ENCODE measurements at places on chromosomes 4 and X.

GRCh38 chr4:183287677-183288076, 32.4 kb downstream of the CLDN22 start:
- DNase-seq: peak; percentile 84

- no peak for DNase-seq
These were observed 5.3 kb upstream of the TRMT2B start for GRCh38 chrX:101057093-101057714.

- DNase-seq: no peak
These were observed 1.2 kb downstream of the NLGN4X start for GRCh38 chrX:6227453-6227835.

DNA sequence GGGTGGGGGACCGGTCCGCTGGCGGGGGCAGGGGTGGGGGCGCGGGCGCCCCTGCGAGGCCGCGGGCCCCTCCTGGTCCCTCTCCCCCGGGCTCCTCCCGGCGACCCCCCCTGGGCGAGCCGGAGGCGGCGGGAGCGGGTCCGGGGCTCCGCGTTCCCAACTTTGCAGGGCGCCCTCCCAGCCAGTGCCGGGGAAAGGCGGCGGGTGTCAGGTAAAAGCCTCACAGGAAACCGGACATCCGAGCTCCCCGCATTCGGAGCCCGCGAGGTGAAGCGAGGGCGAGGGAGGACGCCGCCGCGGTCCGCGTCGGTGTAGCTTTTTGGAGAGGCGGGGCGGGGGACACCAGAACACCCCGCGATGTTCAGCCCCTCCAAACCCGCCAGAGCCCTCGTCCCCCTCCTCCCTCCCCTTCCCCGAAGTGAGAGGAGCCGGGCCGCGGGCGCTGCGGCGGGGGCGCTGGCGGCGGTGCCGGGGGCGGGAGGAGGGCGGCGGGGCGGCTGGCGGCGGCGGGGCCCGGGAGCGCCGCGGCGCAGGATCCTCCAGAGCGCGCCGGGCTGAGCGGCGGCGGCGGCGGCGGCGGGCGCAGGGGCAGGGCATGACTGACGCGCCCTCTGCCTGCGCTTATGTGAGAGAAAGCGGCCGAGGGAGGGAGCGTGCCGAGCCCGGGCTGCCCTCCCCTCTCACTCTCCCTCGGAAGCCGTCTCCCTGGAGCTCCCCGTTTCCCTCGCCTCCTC, at the start of gene VEGFC:
Gene VEGFC, minus strand, starts transcription at position 597 of the 734 bp plus-strand sequence. CDS start 611 bp downstream, outside the sequence.
- DNase-seq: no peak

GRCh38 chr4:2179717-2180116, 62.2 kb downstream of the HAUS3 start:
- no peak for DNase-seq

GRCh38 chrX:56804867-56805266, 75.8 kb downstream of the NBDY start:
- DNase-seq: no peak

- peak; percentile 100 for DNase-seq
These were observed 9.8 kb downstream of the SPP1 start for GRCh38 chr4:87985097-87985886.

DNA sequence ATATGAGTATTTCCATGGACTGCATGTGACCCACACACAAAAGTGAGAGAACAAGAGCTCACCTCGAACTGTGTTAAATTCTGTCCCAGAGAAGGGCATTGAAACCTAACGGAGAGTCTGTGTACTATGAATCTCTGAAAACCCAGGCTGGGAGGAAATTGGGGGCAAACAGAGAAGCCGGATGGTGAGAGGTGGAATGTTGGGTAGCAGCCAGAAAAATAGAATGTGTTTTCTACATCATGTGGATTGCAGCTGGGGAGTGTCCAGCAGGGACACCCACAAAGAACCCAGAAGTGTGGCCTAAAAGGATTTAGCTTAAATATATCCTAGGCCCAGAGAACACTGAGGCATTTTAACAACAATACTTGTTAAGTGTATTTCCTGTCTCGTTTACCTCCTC, 38.6 kb downstream of the MND1 start:
- DNase-seq: no peak

DNA sequence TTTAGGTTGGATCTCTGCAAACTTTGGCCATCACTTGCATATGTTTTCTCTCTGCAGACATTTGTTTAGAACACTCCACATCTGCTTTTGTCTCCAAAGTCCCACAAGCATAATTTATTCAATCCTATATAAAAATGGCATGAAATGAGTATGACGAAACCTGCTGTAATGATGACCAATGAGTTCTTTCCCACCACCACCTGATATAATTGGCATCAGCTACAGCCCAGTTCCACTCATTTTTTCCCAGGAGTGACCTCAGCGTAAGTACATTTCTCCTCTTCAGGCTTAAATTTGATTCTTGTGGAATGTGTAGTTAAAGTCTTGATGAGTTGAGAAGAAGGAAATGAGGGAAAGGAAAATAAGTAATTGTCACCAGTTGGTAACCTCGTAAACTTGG, 205.1 kb downstream of the AWAT2 start:
- no peak for DNase-seq

DNA sequence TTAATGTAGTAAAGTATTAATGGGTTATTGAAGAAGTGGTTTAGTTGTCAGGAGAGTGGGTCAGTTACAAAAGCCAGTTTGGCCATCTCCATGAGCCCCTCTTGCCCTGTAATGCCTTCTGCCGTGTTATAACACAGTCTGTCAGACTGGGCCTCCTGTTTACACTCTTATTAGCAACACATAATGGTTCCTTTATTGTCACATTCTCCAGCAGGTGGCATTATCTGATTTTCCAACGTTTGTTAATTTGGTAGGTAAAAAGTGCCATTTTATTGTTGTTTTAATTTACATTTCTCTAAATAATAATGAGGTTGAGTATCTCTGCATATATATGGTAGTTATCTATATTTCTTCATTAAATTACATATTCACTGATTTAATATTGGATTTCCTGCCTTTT, 560.8 kb downstream of the FGF13 start:
- no peak for DNase-seq

DNA sequence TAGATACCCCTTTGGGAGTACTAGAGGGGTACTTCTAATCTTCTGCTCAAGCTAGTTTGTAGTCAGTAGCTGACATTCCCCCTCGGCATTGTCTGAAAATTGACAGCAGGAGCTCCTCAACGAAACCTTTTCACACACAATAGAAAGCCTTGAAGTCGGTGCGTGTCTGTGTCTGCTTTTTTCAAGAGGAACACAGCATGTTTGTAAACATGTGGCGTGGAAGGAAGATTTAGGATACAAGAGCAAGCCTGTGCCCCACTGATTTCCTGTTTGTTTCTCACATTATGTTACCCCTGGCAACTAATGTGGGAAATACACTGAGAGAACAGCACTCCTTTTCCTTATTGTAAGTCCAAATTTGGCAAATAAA, 252.6 kb downstream of the ANKRD50 start:
- no peak for DNase-seq

- no peak for DNase-seq
These were observed 6.5 kb downstream of the FATE1 start for GRCh38 chrX:151722241-151722846.

GRCh38 chrX:132442691-132443090, 46.1 kb downstream of the MBNL3 start:
- no peak for DNase-seq

DNA sequence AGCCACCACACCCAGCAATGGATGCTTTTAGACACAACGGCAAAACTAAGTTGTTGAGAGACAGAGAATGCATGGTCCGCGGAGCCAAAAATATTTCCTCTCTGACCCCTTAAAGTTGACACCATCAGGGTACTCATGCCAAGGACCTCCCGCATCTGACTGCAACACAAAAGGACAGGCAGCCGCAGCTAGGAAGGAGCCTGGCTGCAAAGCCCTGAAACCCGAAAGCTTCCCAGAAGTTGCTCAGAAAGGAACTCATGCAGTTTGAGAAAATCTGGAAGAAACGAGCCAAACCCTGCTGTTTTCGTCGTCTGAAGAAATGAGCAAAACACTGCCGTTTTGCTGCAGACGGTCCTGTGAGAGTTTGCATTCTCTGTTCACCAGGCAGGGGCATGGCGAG, 16.5 kb downstream of the DHRSX start:
- DNase-seq: no peak

GRCh38 chrX:102604327-102604726, 5.0 kb downstream of the ARMCX5 start:
- no peak for DNase-seq

- no peak for DNase-seq
These were observed 144.9 kb downstream of the CHIC2 start for GRCh38 chr4:53919535-53919934.

DNA sequence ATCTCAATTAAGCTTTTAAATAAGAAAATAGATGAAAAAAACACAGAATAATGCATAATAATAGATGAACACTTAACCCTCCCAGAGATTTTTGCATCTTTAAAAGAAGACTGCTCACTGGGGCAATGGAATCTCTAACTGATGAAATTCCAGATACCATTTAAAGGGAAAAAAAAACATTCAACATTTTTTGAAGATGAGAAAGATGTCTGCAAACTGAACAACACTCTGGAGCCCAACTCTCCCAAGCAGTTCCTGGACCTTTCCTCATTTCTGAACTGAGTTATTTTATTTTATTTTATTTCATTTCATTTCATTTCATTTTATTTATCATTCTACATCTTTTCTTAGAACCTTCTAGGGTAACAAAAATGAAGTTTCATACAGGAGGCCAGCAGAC, 90.7 kb downstream of the CORIN start:
- no peak for DNase-seq

DNA sequence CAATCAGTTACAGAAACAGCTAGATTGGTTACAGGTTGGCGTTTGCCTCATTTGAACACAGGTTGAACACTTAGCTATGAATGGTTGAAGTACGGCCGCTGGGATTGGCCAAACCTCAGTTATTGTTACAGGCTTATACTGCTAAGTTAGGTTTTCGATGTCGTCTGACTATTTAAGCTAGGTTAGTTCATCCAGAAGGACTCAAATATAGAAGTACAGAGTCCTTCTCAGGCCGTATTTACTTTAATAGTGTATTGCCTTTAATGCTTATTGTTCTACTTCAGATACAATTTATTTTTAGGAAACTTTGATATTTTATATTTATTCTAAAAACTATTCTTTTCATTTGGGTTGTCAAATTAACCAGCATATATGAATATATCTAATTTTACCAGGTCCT, 334.7 kb downstream of the FAT4 start:
- DNase-seq: no peak

DNA sequence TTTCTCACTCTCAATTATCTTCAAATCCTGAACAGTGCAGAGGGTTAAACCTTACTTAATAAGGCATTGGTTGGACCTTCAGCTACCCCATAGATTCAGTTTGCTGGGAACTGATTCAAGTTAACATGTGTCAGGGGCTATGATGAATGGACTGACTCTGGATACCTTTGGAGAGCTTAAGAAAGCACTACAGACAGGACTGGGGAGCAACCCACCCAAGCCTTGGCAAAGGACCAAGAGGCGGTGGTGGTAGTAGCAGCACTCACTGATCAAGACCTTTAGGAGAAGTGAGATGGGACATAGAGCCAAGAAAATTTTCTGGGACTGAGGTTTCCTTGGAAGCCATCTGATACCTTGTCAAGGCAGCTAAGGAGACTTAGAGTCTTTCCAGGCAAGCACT, 43.0 kb upstream of the TAPT1 start:
- no peak for DNase-seq

DNA sequence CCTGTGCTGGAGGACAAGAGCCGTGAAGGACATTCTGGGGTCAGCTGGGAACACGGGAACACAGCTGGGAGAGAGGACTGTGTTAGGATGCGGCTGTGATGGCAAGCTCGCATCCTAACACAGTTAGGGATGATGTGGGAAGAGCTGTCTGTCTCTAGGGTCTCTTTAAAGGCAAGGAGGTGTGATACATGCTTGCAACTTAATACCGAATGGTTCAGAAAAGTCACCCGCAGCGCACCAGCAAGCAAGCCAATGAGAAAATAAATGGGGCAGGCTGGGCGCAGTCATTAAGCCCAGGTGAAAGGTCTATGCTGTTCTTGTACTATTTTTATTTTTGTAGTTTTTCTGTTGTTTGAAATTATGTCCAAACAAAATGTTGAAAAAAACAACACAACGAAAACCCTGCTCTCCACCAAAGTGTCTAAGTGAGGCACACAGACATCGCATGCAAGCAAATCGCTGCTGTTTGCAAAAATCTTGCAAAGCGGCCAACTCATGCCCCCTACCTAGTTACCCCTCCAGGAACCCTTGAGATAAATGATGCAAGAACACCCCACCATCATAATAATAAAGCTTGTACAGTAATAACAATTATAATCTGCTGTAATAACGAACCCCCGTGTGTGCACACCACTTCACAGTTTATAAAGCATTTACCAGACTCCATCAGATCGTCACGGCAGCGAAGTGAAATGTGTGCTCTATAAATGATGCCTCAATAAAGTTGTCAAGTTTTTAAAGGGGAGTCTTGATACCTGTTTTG, 17.9 kb upstream of the ADRA2C start:
- DNase-seq: no peak

GRCh38 chr4:41160012-41160789, 54.1 kb downstream of the APBB2 start:
- peak; percentile 94 for DNase-seq

DNA sequence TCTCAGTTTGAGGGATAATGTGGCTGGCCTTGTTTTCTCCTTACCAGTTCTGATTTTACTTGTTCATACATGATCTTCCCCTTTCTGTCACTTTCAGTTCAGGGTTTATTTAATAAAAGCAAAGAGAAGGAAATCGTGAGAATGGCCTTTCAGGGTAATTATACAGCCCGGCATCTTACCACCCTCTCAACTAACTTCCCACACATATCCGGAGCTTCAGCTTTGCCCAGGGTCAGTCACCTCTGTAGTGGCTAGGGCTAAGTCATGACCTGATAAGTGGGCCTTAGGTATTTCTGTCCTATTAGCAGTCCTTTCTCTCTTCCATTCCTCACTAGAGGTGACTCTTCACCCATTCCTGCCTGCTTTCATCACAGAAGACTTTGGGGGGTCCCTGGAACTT, 15.8 kb downstream of the TRPC5 start:
- no peak for DNase-seq

DNA sequence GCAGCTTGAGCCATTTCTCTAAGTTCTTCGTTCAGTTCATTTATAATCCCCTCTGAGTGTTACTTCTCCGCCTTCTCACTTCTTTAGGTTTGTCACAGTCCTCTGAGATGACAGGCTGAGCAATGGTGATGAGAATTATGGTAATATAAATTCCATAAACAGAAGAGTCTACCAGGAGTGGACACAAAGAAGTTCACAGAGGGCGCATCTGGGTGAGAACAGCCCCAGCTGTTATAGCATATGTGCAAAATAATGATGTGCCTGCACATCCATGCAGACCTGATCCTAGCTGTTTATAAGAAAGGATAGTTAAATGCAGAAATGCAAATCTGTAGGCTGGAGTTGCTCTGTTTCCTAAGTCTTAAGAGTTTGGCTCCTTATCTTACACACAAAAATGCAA, 377.5 kb downstream of the KCNIP4 start:
- DNase-seq: no peak

GRCh38 chr4:151564321-151564720, 155.3 kb downstream of the FHIP1A start:
- no peak for DNase-seq

- no peak for DNase-seq
These were observed 5.9 kb upstream of the C4orf17 start for GRCh38 chr4:99504804-99505502.

- peak; percentile 13 for DNase-seq
These were observed 287.4 kb downstream of the CHIC1 start for GRCh38 chrX:73850124-73851013.
